NCI-H1417 treated with DMSO at 0.1 percent for 48 hours (cell line): ENCODE measurements at places on chromosomes 5 and 9.

- no peak for DNase-seq
Measured at GRCh38 chr9:112997236-112997941, 14.6 kb downstream of the ZNF883 start.

DNA sequence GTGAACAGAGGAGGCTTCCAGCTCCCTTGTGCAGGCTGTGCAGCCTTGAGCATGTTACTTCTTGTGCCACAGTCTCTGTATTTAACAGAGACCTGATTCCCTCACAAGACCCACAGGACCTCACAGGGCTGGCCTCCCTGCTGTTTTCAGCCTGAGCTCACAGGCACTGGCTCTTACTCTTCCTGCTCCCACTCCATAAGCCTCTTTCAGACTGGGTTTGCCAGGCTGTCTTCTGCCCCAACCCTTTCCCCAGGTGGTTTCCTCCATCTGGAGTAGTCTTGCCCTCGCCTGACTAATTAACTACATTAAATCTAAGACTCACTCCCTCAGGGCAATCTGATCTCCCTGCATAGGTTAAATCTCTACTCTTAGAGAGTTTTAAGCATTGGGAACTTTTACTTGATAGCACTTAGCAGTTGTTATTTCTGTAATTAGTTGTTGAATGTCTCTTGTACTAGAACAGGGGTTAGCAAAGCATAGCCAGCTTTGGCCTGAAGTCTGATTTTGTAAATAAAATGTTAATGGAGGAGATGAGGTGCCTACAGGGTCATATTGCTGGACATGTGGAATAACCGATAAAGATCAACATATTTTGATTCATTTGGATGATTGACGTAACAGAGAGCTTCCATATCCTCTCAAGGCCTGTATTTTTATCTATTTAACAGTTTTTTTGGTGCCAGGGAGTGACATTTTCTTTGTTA is 28.6 kb upstream of the SPATA31E1 start:
- no peak for DNase-seq

DNA sequence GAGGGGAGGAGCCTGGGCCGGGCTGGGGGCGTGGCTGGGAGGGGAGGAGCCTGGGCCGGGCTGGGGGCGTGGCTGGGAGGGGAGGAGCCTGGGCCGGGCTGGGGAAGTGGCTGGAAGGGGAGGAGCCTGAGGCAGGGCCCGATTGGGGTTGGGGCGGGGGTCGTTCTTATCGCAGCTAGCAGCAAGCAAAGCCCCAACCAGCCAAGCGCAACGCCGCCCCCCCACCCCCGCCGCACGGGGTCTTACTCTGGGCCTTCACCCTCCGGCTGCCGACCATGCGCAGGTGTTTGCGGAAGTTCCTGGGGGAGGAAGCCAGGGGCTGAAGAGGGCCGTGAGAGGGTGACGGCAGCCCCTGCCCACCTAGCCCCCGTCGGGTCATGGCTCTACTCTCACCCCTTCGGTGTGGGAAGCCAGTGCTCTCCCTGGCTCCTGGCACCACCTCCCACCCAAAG is 5.0 kb downstream of the NSMF start:
- no peak for DNase-seq

DNA sequence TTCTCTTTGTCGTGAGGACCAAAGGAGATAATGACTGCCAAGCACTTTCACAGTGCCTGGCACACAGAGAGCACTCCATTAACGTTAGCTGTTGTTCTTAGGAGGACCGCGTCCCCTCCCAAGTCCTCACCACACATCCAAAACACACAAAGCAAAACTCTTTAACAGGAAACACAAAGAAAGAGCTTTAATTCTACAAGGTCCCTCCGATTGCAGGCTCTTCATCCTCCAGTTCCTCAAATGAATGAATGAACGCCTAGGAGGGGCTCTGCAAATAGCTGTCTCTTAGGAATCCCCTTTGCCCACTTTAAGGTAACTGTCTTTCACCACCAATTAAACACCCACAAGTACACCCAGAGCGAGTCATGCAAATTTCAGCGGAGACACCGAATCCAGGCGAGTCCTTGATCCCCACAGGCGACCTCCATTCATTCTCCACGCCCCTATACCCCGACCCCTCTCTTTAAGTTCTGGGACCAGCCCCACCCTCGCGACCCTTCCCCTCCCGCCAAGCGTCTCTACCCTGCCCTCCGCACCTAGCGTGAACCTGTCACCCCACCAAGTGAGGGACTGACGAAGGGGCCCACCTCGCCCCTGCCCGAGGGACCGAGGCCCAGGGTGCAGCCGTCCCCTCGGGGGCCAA is 644 bp downstream of the TSC1 start:
- no peak for DNase-seq

GRCh38 chr9:4416467-4416866 is 73.8 kb upstream of the SLC1A1 start:
- DNase-seq, result no peak

DNA sequence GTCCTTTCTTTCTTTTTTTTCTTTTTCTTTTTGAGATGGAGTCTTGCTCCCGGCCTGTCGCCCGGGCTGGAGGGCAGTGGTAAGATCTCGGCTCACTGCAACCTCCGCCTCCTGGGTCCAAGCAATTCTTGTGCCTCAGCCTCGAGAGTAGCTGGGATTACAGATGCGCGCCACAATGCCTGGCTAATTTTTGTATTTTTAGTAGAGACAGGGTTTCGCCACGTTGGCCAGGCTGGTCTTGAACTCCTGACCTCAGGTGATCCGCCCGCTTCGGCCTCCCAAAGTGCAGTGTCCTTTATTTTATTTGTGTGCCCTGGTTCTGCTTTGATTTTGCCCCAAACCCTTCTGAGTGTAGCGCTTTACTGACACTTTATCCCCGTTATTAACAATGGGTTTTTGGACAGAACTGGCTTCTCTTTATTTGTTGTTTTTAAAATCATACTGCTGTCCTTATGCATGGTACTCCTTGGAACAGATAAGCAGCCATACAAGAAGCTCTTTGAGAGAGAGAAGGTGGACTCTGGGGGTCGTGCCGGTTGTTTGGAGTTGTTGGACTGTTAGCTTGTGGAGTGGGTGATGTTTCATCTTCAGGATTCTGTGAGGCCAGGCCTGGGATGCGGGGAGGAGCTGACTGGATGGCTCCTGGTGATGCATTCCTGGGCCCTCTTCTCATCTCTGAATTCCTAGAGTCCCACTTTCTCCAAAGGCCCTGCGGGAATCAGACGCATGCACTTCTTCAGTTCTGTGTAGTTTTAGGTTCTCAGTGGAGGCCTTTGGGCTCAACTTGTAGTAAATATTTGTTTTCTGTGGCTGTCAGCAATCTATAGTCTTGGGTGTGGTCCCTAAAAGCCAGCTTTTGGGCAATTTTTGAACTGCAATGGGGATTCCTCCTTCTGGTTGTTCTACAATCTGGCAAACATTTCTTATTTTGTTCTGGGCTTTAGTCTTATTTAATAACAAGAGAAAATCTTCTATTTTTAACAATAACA is 47.8 kb downstream of the PTTG1 start:
- no peak for DNase-seq
